ENCODE measurements at places on chromosomes 16 and 17.

GRCh38 chr17:27442702-27443101 lies 13.5 kb upstream of the KSR1 start:
- no peak for DNase-seq

DNA sequence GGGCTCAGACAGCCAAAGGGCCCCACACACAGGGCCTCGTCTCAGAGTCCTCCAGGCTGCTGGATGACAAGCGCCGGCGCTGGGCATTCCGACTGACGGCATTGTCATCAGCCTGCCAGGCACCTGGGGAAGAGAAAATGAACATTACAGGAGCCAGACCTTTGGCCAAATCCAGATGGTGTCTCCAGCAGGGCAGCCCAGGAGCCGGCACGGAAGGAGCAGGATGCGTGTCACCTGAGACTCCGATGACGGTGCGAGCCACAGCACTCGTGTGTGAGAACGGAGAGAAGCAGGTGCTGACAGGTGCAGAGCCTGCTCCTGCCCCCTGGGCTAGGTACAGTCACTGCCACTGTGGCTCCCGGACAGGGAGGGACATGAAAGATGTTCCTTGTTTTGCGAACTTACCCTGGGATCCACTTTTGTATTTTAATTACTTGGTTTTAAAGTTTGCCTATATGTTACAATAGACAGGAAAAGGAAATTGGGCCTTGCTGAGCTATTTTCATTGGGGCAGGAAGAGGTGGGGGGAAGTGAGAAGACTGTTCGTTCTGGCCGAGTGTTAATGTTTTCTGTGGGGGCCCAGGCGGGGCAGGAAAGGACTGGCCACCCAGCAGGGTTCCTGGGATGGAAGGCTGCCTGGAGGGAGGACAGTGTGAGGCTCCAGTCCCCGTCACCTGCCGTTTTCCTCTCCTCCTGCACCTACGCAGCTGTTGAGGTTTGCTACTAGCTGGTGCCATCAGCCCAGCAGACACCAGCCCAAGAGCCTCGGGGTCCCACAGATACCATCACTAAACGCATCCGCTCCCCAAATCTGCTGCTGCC lies 4.4 kb upstream of the FOXJ1 start:
- peak; percentile 67 for DNase-seq

DNA sequence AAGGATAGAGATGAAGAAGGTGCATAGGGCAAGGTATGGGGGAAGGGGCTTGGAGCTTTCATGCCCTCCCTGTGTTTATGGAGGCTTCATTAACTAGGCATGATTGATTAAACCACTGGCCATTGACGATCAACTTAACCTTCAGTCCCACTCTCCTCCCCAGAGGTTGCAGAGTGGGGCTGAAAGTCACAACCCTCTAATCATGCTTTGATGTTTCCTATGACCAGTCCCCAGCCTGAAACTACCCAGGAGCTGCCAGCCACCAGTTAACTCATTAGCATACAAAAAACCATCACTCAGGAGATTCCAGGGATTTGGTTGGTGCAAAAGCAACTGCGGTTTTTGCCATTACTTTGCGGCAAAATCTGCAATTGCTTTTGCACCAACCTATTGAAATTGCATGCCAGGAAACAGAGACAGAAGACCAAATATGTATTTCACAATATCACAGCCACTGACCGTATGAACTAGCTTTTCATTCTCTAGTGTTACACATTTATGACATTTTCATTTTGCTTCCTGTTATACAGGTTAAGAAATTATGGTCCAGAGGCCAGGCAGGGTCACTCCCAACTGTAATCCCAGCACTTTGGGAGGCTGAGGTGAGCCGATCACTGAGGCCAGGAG lies 5.4 kb downstream of the GFOD2 start:
- no peak for DNase-seq

- DNase-seq, result peak; percentile 79
Observed at GRCh38 chr17:38967290-38967738, at the start of gene FBXO47. Gene FBXO47, minus strand, starts transcription at chr17:38967403. Its CDS starts 4,378 bp downstream, at chr17:38963025.

- DNase-seq, result no peak
Observed at GRCh38 chr16:80608946-80609345, 68.2 kb downstream of the DYNLRB2 start.

Data from CD8-positive, alpha-beta memory T cell (primary cell).